Head of caudate nucleus (tissue), 42 donors: ENCODE measurements at places on chromosomes 6 and 20.

DNA sequence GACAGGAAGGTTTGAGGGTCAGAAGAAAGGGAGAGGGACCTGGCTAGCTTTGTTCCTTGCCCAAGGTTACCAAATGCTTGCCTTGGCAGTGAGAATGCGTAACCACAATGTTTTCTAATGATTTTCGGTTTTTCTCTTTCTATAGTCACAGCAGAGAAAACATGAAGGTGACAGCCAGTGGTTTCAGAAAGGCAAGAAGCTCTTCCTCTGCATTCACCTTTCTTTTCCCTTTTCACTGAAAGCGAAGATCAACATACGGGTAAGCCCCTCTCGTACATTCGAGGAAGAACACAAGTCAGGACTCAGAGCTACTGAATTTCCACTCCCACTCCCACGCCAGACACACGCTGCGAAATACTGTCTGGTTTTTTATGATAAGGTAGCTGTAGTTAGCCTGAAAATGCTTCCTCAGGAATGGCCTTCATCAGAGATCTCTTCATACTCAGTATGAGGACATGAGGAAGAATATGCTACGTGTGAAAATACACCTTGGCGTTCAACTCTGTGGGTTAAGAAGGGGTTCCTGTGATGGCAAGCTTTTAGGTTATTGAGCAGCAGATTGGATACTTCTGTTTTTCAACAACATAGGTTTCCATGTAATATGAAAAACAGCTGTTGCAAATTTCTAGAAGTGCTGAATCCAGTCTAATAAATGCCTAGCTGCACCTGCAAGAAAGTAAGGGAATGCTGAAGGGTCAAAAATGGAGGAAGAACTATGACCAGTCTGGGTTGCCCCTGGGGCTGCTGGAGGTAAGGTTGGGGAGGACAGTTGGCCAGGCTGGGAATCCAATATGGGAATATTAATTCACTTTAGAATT lies 7.4 kb upstream of the CD83 start:
- no peak for DNase-seq

GRCh38 chr6:10098756-10099528 lies 315.9 kb downstream of the TFAP2A start:
- peak; percentile 23 for DNase-seq

DNA sequence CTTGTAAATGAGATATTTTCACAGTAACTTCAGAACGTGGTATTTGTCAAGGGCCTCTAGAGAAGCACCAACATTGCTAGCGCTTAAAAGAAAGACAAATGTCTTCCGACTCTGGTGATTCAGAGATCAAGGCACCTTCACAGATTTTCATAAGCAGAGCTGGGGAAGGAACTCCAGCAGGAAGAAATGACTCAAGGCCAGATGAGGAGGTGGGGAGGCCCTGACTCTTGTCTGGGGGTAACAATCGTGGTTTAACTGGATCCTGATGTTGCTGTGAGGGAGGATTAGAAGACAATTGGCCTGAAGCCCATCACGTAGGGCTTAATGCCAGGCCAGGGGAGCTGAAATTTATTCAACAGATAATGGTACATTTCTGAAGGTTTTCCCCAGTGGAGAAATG lies 122.9 kb upstream of the QKI start:
- no peak for DNase-seq

GRCh38 chr6:16324184-16324583 lies 85.8 kb downstream of the GMPR start:
- DNase-seq: no peak

DNA sequence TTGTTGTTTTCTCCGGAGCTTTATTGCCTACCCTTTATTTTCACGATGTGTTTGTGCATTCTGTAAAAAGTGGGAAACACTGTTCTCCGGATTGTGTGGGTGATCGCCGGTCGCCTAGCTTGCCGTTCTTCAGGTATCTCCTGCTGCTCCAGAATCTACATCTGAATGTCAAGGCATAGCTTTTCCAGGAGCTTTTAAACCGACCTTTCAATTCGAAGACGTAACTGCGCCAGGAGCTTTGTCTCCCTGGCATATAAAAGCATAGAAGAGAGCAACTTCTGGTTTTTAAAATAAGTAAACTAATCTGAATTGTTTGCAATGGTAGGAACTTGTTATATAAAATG lies 96.0 kb downstream of the HFE start:
- DNase-seq: no peak

DNA sequence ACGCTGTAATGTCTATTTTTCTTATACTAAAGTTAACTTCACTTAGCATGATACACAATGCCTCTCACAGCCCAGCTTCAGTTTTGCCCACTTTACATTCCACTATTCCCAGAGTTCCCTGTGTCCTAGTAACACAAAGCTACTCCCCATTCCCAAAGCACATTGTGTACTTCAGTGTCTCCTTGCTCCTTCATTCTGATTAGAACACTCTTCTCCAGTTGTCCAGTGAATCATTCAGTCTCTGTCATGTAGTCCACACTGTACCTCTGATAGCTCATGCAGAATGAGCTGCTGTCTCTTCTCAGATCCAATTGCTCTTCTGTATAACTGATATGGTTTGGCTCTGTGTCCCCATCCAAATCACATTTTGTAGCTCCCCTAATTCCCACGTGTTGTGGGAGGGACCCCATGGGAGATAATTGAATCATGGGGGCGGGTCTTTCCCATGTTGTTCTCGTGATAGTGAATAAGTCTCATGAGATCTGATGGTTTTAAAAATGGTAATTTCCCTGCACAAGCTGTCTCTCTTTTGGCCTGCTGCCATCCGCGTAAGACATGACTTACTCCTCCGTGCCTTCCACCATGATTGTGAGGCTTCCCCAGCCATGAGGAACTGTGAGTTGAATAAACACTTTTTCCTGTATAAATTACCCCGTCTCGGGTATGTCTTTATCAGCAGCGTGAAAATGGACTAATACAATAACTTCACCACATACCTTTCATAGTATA lies 2.1 kb upstream of the TMX4 start:
- DNase-seq: no peak
